ENCODE measurements at places on chromosomes 5 and 9.

- DNase-seq: no peak
Measured at GRCh38 chr5:180170106-180170809, 38.8 kb downstream of the RASGEF1C start.

GRCh38 chr9:107312376-107313050 is 29.4 kb downstream of the RAD23B start:
- no peak for DNase-seq

GRCh38 chr5:136018814-136019783 is 9.7 kb upstream of the TGFBI start:
- DNase-seq: no peak

DNA sequence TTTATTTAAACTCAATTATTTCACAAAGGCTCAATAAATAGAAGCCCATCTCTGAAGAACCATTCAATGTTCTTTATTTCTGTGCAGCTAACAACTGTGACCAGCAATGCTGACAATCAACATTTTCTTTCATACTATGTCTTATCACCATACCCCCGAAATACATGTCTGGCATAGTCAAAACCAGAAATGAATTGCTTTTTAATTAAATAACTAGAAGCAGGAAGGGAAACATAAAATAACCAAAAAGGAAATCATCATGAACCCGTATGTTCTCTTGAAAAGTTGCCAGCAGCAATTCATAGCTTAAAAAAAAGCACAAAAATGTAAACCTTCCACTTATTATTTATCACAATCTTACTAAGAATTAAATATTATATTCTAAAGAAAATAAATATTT is 212.4 kb downstream of the TMEM232 start:
- no peak for DNase-seq

DNA sequence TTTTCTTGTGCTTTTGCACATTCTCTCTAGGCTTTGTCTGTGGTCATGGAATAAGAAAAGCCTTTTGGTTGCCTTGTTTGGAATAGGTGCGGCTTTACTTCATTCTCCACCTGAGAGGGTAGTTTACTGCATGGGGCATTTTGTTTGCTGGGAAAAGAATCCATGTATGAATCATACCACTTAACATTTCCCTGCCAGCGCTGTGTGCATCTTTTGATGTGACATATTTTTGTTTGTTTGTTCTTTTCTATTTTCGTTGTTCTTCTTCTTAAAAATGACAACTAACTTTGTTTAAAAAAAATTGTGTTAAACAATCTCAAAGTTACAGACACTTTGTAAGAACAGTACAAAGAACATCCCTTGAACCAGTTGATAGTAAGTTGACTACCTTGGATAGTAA is 113.2 kb downstream of the GCNT1 start:
- no peak for DNase-seq

- DNase-seq: no peak
Measured at GRCh38 chr5:72388646-72389045, 68.5 kb downstream of the PTCD2 start.

GRCh38 chr5:158777647-158778350 is 321.9 kb downstream of the EBF1 start:
- DNase-seq: no peak

GRCh38 chr9:108021096-108021710 is 531.6 kb upstream of the KLF4 start:
- DNase-seq: no peak

Data from activated naive CD4-positive, alpha-beta T cell (primary cell).